GM23248 (cell line): ENCODE measurements at places on chromosomes 16 and 17. TPM values are rescaled to one million over a fixed set of nuclear protein-coding genes. Genes with fewer than 3 reads are reported as not detected.
A peak's percentile ranks its signal among the peaks of the same experiment; 100 is the strongest.

GRCh38 chr16:22255335-22255734, 41.9 kb upstream of the POLR3E start:
- H3K4me1 ChIP-seq, result no peaks in the 10 kb centered on the region
- no peak overlapping the region for H3K4me3 ChIP-seq
- H3K27me3 ChIP-seq, result no peaks in the 10 kb centered on the region
- H3K36me3 ChIP-seq, result peaks cover 47% of the 10 kb centered on the region

DNA sequence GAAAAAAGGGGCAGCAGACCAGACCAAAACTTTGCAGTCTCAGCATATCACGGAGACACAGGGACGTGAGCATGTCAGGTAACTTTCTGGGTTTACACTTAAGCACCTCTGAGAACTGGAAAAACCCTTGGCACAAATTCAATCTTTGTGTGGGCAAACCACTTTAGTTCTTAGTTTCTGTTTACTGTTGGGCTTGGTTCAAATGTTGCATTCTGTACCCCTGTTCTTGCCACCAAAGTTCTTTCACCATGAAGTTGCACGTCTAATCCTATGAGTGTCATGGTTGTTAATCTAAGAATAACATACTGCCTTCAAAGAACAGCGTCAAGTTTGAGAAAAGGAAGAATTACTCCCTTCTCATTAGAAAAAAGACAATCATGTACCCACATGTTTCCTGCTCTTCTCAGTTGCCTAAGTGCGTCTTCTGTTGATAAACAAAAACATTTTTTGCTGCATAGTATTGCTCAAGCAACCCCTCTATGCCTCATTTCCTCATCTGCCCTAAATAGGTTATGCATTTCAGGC, 11.6 kb downstream of the KRT33A start:
- DNase-seq, result peak; percentile 46
- no peak overlapping the region for H3K27ac ChIP-seq
- no peak overlapping the region for H3K4me3 ChIP-seq
- no peaks in the 10 kb centered on the region for H3K27me3 ChIP-seq
- no peaks in the 10 kb centered on the region for H3K36me3 ChIP-seq

- no peaks in the 10 kb centered on the region for H3K36me3 ChIP-seq
- no peak for DNase-seq
- peaks cover 15% of the 10 kb centered on the region; the same call in 1 of the 2 replicates for H3K27me3 ChIP-seq
- H3K4me1 ChIP-seq, result no peaks in the 10 kb centered on the region
Measured at GRCh38 chr17:16948587-16949376, 23.1 kb downstream of the TNFRSF13B start.

GRCh38 chr17:65797101-65797500, 235.7 kb upstream of the AXIN2 start:
- H3K4me3 ChIP-seq, result no peak overlapping the region
- DNase-seq, result peak; percentile 17
- H3K4me1 ChIP-seq, result no peaks in the 10 kb centered on the region
- no peaks in the 10 kb centered on the region for H3K27me3 ChIP-seq

GRCh38 chr16:2090777-2091546, 43.2 kb downstream of the TSC2 start:
- peak; percentile 62 for DNase-seq
- H3K27me3 ChIP-seq, result no peaks in the 10 kb centered on the region
- no peak overlapping the region for H3K4me3 ChIP-seq
- H3K36me3 ChIP-seq, result peaks cover 41% of the 10 kb centered on the region; the same call in 1 of the 2 replicates

- no peak overlapping the region for H3K4me3 ChIP-seq
- no peak overlapping the region for H3K27ac ChIP-seq
- H3K27me3 ChIP-seq, result 0 out of 2 replicates have a peak, but pooled peaks cover 9% of the 10 kb centered on the region
- DNase-seq, result no peak
- H3K4me1 ChIP-seq, result no peaks in the 10 kb centered on the region
- no peaks in the 10 kb centered on the region for H3K36me3 ChIP-seq
Measured at GRCh38 chr17:57021226-57021940, 43.5 kb downstream of the SCPEP1 start.

- no peak for DNase-seq
- H3K4me1 ChIP-seq, result no peaks in the 10 kb centered on the region
- no peak overlapping the region for H3K27ac ChIP-seq
- no peaks in the 10 kb centered on the region for H3K27me3 ChIP-seq
- no peak overlapping the region for H3K4me3 ChIP-seq
- H3K36me3 ChIP-seq, result no peaks in the 10 kb centered on the region
Measured at GRCh38 chr16:12497526-12497925, 306.2 kb downstream of the CPPED1 start.

DNA sequence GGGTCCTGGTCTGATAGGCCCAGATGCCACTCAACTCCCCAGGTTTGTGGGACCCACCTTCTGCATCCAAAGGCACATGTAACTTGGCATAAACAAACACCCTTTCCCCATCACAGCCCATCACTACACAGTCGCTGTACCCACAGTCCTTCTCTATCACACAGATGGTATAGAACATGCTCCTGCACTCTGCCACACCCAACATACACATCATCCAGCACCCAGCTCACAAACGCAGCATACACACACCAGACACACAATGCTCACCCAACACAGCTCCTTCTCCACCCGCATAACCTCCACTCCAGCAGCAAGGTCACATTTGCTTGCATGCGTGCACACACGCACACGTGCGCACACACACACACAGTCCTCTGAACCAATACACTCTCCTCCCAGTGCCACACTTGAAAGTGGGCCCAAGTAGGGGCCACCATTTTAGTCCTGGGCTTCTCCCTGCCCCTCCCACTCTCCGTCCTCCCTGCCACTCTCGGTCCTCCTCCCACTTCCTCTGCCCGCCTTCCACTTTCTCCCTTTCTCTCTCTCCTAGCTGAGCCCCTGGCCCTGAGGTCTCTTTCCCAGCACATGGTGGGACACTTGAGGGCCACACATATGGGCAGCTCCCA, 8.5 kb upstream of the TMEM92 start:
- no peaks in the 10 kb centered on the region for H3K27me3 ChIP-seq
- peaks cover 67% of the 10 kb centered on the region for H3K4me1 ChIP-seq
- H3K4me3 ChIP-seq, result peak overlapping the region; percentile 49; the same call in 1 of the 2 replicates
- no peak for DNase-seq
- H3K36me3 ChIP-seq, result no peaks in the 10 kb centered on the region

DNA sequence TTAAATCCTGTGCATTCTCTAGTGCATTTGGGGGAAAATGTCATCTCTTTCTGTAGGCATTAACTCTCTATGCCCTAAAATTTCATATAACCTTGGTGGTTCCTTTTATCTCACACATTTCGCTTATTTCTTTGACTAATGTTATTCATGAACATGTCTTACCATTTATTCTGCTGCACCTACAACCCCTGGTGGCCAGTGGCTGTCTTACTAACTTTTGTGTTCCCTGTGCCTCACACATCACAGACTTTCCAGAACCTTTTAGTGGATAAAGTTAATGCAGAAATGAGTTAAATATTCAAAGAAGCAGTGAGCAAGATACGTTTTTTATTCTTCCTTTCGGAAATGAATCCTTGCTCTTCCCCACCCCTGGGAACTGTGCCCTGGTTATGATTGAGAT, 111.9 kb downstream of the CDH13 start:
- H3K4me1 ChIP-seq, result no peaks in the 10 kb centered on the region
- no peaks in the 10 kb centered on the region for H3K36me3 ChIP-seq
- H3K4me3 ChIP-seq, result no peak overlapping the region
- no peak overlapping the region for H3K27ac ChIP-seq
- no peaks in the 10 kb centered on the region for H3K27me3 ChIP-seq

GRCh38 chr17:21528031-21528695, 152.0 kb downstream of the KCNJ12 start:
- H3K4me1 ChIP-seq, result no peaks in the 10 kb centered on the region
- DNase-seq, result no peak
- H3K27me3 ChIP-seq, result no peaks in the 10 kb centered on the region
- no peaks in the 10 kb centered on the region for H3K36me3 ChIP-seq
- no peak overlapping the region for H3K27ac ChIP-seq

DNA sequence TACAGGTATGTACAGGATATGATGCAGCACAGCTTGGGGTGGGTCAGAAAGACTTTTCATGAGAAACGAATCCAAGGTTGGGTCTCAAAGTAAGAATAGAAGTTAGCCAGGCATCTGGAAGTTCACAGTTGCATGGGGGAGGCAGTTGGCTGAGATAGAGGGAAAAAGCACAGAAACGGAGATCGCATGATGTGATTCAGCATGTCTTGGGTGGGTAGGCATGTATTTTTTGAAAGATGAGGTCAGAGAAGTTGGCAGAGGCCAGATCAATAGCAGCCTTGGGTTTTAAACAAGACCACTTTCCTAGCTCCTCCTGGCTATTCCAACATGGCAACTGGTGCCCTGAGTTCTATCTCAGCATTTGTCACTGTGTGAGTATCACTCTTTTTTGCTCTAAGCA, 67.2 kb downstream of the PCTP start:
- DNase-seq, result no peak
- H3K27me3 ChIP-seq, result no peaks in the 10 kb centered on the region
- H3K4me1 ChIP-seq, result no peaks in the 10 kb centered on the region
- no peak overlapping the region for H3K4me3 ChIP-seq

DNA sequence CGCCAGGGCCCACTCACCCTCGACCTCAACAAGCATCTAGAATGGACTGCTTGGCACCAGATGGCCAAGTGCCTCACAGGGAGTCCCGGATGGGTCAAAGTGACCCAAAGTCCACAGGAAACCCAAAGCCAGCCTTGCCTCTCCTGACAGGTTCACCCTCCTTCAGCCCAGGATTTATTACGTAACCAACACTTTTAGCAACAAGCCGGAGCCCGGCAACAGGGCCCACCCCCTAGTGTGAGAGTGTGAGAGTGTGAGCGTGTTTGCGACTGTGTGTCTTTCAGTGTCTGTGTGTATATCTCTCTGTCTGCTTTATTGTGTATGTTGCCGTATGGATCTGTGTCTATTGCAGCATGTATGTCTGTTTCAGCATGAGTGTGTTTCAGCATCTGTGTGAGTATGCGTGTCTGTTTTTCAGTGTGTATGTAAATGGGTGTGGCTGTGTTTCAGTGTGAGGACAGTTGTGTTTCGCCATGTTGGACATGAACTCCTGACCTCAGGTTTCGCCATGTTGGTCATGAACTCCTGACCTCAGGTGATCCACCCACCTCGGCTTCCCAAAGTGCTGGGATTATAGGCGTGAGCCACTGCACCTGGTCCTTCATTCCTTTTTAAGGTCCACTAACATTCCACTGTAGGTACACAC, 13.7 kb upstream of the PEMT start:
- DNase-seq, result peak; percentile 26
- H3K27me3 ChIP-seq, result no peaks in the 10 kb centered on the region
- H3K27ac ChIP-seq, result peak overlapping the region; percentile 71
- H3K36me3 ChIP-seq, result no peaks in the 10 kb centered on the region

DNA sequence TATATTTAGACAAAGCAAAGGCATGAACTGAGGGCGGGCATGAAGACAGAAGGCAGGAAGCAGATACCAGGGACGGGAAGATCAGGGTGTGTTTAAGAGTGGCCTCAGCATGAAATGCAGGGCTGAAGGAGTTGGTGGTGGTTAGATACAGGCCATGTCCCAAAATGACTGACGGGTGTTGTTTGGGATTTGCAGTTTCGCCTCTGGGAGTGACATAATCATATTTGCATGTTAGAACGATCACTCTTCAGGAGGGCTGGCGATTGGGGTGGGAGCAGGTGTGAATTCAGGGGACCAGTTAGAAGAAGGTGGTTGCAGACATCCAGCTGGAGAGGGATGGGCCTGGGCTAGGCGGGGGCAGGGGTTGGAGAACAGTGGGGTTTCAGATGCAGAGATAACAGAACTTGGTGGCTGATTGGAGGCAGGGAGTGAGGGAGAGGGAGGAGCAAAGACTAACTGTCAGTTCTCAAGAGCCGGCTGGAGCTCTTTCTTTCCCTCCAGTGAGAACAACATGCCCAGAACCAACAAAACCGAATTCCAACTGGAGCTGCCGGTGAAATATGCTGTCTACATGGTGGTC, 27.2 kb upstream of the ITGAX start:
- peaks cover 34% of the 10 kb centered on the region for H3K27me3 ChIP-seq
- H3K27ac ChIP-seq, result no peak overlapping the region
- no peak overlapping the region for H3K4me3 ChIP-seq

DNA sequence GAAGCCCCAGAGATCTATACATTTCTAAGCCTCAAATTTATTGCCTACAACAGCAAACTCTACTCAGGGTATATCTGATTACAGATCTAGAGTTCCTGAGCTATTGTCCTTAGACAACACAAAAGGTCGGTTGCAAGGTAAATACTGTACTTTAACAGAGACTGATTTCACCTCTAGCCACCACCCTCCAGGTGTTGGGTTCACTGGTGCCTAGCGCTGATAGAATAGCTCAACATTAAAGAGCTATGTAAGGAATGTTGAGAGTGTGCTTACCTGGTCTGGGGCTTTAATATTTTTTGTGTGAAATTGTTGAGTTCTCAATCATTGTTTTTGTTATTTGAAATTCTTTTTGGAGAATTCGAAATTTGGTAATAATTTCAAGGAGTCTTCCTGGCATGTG, 277.0 kb upstream of the PSMD7 start:
- no peak for DNase-seq
- no peaks in the 10 kb centered on the region for H3K4me1 ChIP-seq
- no peaks in the 10 kb centered on the region for H3K36me3 ChIP-seq
- H3K4me3 ChIP-seq, result no peak overlapping the region
- peaks cover under 1% of the 10 kb centered on the region; the same call in 1 of the 2 replicates for H3K27me3 ChIP-seq

DNA sequence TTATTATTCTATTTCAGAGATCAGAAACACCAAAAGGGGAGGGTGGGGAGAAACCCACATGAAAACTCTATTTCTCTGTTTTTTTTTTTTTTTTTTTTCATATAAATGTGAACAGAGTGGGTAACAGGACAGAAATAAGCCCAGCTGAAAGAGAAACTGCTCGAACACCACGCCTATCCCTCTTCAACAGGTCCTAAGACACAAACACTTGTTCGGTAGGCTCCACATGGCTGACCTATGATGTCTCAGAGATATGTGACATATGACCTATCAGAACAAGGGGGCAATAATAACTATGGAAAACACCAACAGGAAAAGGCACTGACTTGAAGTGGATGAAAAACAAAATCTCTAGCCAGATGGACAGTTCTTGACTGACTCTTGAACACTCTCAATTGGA, 44.8 kb downstream of the PARN start:
- H3K36me3 ChIP-seq, result peaks cover 47% of the 10 kb centered on the region
- H3K4me3 ChIP-seq, result no peak overlapping the region
- H3K4me1 ChIP-seq, result no peaks in the 10 kb centered on the region
- H3K27ac ChIP-seq, result no peak overlapping the region

DNA sequence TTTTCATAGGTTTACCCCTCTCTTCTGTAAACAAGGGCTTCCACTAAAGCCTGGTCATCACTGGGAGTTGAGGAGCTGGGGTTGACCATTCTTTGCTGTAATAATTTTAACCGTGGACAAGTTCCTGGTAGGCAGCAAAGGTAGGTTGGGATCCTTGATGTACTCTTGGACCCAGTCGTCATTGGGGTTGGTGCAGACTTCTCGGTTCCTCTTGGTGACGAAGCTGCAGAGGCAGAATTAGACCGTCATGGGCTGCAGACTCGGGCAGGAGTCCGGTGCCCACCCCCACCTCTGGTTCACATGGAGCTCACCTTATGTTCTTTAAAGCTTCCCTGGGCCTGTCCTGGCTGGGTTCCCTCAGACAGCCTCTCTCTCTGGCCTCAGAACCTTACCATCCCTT, 3.8 kb downstream of the CCL16 start:
- no peaks in the 10 kb centered on the region for H3K36me3 ChIP-seq
- H3K4me3 ChIP-seq, result no peak overlapping the region
- no peak for DNase-seq
- H3K4me1 ChIP-seq, result no peaks in the 10 kb centered on the region
- H3K27me3 ChIP-seq, result 0 out of 2 replicates have a peak, but pooled peaks cover 7% of the 10 kb centered on the region

BCO1 gene
- not detected in 2 replicates for total RNA-seq

CHST4 gene
- total RNA-seq, result not detected in 2 replicates

MAP2K6 gene
- total RNA-seq, result under 0.01 and 0.11 TPM in 2 replicates

PRR14 gene
- total RNA-seq, result 5.6 and 7.2 TPM in 2 replicates

CDRT15 gene
- not detected in 2 replicates for total RNA-seq

TBX2 gene
- total RNA-seq, result 9.9 and 11.1 TPM in 2 replicates

CLEC18B gene
- total RNA-seq, result 0.22 TPM in 1 of 2 replicates, not detected in the other

KRT12 gene
- not detected in 2 replicates for total RNA-seq

ADAD2 gene
- not detected in 2 replicates for total RNA-seq

CTRB2 gene
- not detected in 2 replicates for total RNA-seq

TBC1D26 gene
- total RNA-seq, result not detected in 2 replicates

ABCA8 gene
- 8.0 and 14.4 TPM in 2 replicates for total RNA-seq
